ENCODE measurements at places on chromosomes 1 and 21. TPM values are rescaled to one million over a fixed set of nuclear protein-coding genes. Genes with fewer than 3 reads are reported as not detected.

- DNase-seq, result no peak
Measured at GRCh38 chr21:44372616-44373015, 19.2 kb downstream of the TRPM2 start.

DNA sequence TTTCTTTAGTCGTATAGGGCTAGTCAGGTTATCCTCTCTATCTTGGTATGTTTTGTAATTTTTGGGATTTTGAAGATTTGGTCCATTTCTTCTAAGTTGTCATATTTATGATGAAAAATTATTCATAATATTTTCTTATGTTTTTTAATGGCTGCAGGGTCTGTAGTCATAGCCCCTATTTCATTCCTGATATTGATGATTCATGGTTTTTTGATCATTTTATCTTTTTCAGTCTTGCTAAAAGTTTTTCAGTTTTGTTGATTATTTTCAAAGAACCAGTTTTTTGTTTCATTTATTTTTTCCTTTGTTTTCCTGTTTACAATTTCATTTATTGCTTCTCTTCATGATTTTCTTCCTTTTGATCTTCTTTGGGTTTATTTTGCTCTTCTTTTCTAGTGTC, 50.2 kb downstream of the DIRAS3 start:
- no peak for DNase-seq

DNA sequence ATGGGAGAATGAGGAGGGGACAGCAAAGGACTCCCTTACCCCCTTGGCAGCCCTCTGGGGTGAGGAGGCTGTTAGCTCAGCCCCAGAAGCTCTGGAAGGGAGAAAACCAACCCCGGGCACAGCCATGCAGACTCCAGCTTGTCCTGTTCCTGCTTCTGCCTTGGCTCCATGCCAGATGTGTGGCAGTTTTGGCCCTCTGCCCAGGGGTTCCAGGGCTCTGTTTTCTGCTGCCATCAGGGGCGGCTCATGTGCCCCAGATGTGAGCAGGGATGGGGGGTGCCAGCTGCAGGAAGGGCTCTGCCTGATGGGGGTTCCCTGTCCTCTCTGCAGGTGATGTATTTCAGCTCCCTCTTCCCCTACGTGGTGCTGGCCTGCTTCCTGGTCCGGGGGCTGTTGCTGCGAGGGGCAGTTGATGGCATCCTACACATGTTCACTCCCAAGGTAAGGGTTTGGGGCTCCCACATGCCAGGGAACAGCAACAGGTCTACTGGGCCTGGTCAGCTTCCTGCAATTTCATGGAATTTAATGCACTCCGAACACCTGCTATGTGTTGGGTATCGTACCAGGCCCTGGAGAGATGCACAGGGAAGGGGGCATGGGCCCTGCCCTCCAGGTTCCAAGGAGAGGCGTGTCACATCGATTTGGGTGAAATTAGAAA, 26.1 kb downstream of the SLC6A17 start:
- DNase-seq, result no peak

DNA sequence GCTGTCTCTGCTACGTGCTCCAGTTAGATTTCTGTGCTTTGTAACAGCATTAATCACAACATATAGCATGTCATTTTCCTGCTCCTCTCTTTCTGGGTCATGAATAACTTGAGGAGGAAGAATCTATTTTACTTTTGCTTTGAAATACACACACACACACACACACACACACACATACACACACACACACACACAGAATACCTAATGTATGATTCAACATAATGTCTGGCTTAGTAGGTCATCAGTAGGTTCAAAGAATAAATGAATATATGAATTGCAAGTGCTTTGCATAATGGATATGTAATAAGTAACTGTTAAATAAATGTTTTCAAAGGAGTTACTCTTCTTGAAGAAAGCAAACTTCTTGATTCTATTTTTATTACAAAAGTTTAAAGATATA, 249.0 kb downstream of the PDE4B start:
- DNase-seq, result no peak

GRCh38 chr1:161915051-161915503, 108.6 kb downstream of the OLFML2B start:
- no peak for DNase-seq

- no peak for DNase-seq
Measured at GRCh38 chr1:203643213-203644045, 16.8 kb downstream of the ATP2B4 start.

DNA sequence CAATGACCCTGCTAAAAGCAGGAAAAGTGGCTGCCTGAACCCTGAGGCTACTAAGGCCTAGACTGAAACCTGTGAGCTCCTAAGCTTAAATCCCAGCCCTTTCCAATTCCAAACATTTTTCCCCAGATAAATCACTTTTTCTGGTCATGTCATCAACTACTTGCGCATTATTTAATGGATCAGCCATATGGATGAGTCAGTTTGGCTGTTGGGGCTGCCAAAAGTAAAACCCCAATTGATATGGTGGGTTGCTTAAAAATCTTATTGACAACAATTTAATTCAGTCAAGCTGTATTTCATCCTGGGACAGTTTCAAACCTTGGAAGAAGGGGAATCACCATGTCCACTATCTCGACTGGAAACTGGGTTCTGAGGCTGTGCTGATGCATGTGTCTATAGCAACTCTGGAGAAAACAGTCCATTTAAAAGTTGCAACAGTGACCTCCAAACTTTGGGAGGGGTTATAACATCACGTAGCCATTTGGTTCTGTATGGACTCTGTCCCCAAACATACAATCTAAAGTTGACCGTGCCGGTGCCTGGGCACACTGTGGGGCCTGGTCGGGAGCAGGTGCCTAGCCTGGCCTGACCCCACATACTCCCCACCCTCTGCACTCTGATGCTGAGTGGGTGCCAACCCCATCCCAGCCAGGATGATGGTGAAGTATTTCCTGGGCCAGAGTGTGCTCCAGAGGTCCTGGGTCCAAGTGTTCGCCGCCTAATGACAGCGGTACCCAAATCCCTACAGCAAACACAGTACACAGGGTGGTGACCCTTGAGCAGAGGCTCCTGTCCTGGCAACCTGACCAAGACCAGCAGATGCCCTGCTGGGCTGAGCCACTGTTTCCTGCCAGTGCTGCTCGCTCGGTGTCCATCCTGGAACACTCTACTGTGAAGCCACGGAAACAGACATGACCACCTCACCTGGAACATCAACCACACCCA, 46.5 kb upstream of the LRRC52 start:
- no peak for DNase-seq

GRCh38 chr1:53938136-53938830, 7.2 kb downstream of the IFT25 start:
- no peak for DNase-seq

GRCh38 chr21:34343838-34344381, 19.9 kb upstream of the KCNE2 start:
- DNase-seq, result no peak

- no peak for DNase-seq
Measured at GRCh38 chr1:51912881-51913280, 34.4 kb upstream of the NRDC start.

DNA sequence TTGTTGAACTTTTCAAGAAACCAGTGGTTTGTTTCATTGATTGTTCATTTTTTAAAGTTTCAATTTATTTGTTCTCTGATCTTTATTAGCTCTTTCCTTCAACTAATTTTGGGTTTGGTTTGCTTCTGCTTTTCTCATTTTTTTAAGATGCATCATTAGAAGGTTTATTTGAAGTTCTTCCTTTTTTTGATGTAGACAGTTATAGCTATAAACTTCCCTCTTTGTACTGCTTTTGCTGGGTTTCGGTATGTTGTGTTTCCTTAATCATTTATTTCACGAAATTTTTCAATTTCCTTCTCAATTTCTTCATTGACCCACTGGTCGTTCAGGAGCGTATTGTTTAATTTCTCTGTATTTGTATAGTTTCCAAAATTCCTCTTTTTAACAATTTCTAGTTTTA, 133.3 kb upstream of the GPR52 start:
- no peak for DNase-seq

- no peak for DNase-seq
Measured at GRCh38 chr21:28893687-28894086, 99.0 kb downstream of the LTN1 start.

- DNase-seq, result no peak
Measured at GRCh38 chr1:192810253-192810880, 1.5 kb downstream of the RGS2 start.

Gene ACP6
- polyA plus RNA-seq, result 8.0 TPM

Gene FAM151A
- polyA plus RNA-seq, result 0.07 TPM

Gene PERM1
- polyA plus RNA-seq, result not detected

Gene C8A
- not detected for polyA plus RNA-seq

Gene CFAP107
- polyA plus RNA-seq, result not detected

Gene CYP4B1
- 2.1 TPM for polyA plus RNA-seq

Gene LORICRIN
- not detected for polyA plus RNA-seq

Data from keratinocyte (primary cell).